ENCODE measurements at places on chromosomes 5 and 9. TPM values are rescaled to one million over a fixed set of nuclear protein-coding genes. Genes with fewer than 3 reads are reported as not detected.

Gene PARP8
- 0.68 TPM for total RNA-seq

Gene ADCY2
- not detected for total RNA-seq

Gene ACOT12
- not detected for total RNA-seq

Gene EPB41L4A
- total RNA-seq, result not detected

Gene EGFL7
- total RNA-seq, result 72.6 TPM

Gene FAXDC2
- 13.7 TPM for total RNA-seq

Gene GAPT
- total RNA-seq, result not detected

Gene WNT8A
- not detected for total RNA-seq

Gene ALG2
- total RNA-seq, result 47.8 TPM

Gene GPR21
- 1.5 TPM for total RNA-seq

Gene PCDHGB7
- total RNA-seq, result 12.5 TPM

Gene CMYA5
- total RNA-seq, result 0.94 TPM

Gene MEIKIN
- not detected for total RNA-seq

Gene MYMK
- total RNA-seq, result not detected

Gene SHC3
- total RNA-seq, result 4.4 TPM
